ENCODE measurements at places on chromosomes 4 and X.

DNA sequence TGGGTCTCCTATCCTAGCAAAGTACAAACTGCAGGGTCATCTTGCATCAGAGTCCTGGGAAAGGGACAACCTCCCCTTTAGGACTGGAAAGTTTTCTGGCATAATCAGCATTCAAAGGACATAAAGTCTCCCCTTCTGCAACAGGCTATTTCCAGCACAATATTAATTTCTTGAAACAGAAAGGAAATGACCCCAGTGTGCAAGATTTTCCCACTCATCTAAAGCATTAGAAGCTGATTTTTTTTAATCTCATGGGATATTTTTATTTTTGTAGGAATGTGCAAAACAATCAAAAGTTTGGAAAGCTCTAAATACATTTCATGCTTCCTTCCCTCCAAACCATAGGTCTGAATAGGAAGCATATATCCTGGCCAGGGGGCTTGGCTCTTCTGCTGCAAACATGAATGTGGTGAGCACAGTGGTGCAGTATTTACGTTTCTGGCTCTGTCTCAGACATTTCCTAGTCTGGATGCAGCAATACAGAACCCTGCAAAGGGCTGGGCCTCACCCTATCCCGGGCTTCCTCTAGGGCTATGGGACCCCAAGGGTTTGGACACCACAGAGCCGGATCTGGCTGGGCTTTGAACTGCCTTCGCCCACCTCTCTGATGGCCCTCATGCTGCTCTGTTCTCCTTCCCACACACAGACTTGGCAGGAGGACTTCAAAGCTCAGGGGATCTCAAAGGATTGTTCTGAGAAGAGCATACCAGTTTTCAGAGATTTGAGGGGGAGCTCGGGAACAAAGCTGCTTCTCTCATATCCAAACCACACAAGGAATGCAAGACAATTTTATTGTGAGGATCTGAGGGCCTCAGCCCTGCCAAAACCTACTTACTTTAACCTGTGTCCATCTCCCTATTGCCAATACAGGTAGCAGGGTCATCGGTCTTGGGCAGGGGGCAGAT is 64.9 kb downstream of the POLR2B start:
- DNase-seq, result no peak

GRCh38 chr4:159070742-159071141 is 32.1 kb upstream of the RAPGEF2 start:
- no peak for DNase-seq

- DNase-seq, result no peak
Measured at GRCh38 chr4:27490315-27490714, 629.7 kb downstream of the STIM2 start.

DNA sequence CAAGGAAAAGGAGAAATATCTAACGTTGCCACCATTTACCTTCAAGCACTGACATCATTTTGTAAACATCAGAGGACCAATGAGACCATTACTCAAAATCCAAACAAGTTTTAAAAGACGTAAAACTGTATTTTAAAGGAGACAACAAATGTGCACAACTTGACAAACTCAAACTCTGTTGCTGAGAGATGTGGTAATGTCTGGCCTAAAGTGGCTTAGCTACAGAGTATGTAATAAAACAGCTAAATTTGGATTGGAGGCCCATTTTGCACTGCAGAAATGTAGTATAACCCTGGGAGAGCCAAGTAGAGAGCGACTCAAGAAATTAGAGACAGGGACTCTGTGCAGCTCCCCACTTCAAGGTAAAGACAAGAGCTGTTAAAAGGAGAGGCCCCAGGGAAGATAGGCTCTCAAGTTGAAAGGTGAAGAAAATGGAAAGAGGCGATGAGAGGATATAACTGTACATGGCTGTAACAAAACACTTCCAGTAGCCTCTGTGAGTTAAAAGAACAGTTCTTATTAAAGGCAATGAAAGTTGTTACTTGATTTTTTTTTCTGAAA is 20.3 kb downstream of the UNC5C start:
- DNase-seq, result no peak

- no peak for DNase-seq
Measured at GRCh38 chrX:123860983-123861382, 1.1 kb downstream of the XIAP start.

- no peak for DNase-seq
Measured at GRCh38 chr4:110637408-110638088, 14.7 kb upstream of the PITX2 start.

GRCh38 chr4:169212981-169213380 is 57.8 kb downstream of the SH3RF1 start:
- DNase-seq, result no peak

DNA sequence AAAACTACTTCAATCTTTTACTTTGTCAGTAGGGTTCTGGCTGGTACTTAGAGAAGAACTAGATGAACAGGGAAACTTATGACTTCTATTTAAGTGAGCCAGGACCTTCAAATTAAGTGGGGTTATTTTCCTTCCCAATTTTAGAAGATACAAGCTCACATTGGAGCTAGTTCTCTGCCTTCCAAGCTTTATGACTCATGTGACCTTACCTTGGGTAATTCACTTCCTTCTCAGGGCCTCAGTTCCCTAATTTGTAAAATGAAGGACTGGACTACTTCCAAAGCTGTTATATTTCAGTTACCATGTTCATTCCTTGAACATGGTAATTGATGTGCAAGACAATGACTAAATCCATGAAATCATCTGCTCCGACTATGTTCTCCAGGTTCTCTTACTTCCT is 32.0 kb upstream of the DCX start:
- DNase-seq, result no peak

DNA sequence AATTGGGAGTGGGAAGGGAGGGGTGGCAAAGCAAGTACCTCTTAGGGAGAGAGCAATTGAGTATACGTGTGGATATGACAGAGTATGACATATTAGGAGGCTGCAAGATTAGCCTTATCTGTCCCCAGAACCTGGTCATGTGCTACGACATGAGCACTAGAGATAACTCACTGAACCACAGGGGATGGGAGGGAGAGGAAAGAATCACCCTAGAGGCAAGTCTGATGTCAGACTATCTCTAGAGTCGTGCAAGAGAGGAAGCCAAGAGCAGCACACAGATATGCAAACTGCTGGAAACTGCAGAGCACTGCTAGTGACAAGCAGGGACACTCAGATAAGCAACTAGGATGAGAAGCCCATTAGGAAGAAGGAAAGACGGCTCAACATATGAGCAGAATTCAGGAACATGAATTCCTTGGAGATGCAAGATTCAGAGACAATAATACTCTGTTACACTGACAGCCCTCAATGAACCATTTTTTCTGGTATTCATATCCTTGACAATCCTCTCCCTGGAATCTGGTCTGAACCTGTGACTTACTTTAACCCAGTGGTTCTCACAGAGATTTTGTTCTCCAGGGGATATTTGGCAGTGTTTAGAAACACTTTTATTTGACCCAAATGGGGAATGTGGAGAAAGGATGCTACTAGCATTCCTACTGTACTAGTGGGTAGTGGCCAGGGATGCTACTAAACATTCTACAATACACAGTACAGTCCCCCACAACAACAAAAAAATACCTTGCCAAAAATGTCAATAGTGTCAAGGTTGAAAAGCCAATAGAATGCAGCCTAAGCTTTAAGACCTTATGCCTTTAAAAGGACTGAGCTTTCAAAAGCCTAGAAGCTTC is 84.0 kb upstream of the BMP2K start:
- DNase-seq, result no peak

DNA sequence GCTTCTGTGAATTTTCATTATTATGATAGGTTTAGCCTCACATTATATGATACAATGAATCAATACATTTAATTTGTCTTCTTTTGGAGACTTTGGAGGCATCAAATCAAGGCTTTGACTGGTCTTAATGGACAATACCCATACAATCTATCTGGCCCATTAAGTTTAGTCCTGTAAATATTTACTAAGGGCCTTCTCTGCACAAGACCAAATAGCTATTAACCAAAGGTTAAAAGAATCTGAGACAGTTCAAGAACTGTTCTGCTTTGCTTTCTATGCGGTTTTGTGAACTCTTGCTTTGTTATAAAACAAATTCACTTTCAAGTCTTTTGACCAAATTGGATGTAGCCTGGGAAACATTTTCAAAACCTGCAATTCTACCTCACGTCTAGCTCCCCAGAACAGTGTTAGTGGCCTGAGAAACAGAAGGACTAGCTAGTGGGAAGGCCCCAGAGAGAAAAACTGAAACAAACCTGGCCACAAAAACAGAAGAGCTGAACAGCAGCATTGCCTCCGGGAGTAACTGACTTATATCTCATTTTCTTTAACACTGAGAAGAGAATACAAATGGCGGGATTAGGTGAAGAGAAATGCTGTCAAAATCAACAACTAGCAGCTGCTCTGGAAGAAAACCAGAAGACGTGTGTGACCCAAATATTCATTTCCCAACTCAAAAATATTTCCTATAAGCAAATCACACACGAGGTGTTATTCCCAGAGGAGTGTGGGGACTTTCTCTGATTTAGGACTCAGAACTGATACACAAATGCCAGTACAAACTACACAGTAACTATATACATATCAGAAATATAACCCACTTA is 548 bp downstream of the TLR1 start:
- no peak for DNase-seq

GRCh38 chrX:13692771-13693231 is 3.9 kb downstream of the RAB9A start:
- no peak for DNase-seq

GRCh38 chr4:156293657-156294297 is 340.1 kb upstream of the CTSO start:
- DNase-seq, result no peak

DNA sequence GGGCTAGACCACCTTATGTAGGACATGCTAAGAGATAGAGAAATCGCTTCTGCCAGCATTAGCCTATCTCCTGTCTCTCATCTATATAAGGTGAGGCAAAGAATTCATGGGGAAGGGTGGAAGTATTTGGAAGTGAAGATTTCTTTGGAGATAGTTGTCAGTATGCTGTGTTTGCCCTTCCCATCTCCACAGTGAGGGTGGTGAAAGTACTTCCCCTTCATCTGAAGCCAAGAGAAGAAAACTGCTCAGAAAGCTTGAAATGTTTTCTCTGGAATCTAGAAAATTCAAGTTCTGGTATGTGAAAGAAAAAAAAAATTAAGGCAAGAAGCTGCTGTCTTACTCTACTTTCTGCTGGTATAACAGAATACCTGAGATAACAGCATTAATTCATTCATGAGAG is 12.3 kb upstream of the ADH5 start:
- no peak for DNase-seq
